ENCODE measurements at places on chromosomes 6 and 20.

GRCh38 chr6:24451581-24452388 lies 37.6 kb downstream of the GPLD1 start:
- DNase-seq: no peak

GRCh38 chr20:50928469-50928868 lies 2.8 kb downstream of the ADNP start:
- no peak for DNase-seq

- DNase-seq: no peak
These were observed 32.2 kb upstream of the HEY2 start for GRCh38 chr6:125717120-125717731.

DNA sequence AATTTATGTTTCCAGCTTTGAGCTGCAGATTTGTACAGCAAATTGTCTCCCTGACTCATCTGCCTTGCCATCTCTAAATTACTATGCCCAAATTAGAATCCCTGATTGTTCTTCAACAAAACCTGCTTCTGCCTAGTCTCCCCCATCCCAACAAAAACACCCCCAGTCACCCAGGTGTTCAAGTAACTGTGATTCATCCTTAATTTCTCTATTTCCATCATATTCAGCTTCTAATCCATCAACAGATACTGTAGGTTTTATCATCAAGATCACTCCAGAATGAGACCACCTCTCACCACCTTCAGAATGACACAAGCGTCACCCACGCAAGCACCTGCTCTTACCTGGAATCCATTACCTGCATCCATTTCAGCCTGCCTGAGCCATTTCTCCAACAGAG lies 498.5 kb downstream of the PRKN start:
- DNase-seq: no peak

DNA sequence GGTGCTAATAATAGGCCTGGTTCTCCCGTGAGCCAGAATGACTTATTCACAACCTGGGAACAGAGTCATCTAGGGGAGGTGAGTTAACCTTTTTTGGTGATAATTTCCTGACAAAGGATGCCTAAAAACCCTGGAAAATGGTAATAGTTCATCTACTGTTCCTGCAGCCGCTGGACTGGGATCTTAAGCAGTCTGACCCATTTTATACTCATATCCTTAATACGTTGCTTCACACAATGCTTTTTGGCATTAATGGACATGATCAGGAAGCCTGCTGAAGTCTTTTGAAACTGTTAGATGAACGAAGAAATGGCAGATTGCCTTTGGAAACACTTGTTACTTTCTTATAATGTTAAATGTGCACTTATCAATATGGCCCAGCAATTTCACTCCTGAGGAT lies 81.9 kb upstream of the BMP2 start:
- no peak for DNase-seq

GRCh38 chr6:101700655-101701054 lies 307.1 kb downstream of the GRIK2 start:
- DNase-seq: no peak

DNA sequence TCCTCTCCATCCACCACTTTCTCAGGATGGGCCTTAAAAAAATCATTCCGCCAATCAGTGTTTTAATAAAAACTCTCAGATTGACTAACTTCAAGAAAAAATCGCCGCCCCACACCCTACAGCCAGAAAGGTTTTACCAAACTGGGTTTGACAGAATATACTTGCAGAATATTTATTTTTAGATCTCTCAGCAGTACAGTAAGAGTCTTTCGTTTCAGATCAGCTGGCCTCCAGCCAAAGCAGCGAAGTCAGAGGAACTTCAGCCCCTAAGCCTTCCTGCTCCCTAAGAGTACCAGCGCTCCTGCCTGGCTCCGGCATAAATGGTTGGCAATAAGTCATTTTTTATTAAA lies 24.7 kb downstream of the TBC1D7 start:
- no peak for DNase-seq

GRCh38 chr6:21478883-21479539 lies 114.5 kb upstream of the SOX4 start:
- no peak for DNase-seq

DNA sequence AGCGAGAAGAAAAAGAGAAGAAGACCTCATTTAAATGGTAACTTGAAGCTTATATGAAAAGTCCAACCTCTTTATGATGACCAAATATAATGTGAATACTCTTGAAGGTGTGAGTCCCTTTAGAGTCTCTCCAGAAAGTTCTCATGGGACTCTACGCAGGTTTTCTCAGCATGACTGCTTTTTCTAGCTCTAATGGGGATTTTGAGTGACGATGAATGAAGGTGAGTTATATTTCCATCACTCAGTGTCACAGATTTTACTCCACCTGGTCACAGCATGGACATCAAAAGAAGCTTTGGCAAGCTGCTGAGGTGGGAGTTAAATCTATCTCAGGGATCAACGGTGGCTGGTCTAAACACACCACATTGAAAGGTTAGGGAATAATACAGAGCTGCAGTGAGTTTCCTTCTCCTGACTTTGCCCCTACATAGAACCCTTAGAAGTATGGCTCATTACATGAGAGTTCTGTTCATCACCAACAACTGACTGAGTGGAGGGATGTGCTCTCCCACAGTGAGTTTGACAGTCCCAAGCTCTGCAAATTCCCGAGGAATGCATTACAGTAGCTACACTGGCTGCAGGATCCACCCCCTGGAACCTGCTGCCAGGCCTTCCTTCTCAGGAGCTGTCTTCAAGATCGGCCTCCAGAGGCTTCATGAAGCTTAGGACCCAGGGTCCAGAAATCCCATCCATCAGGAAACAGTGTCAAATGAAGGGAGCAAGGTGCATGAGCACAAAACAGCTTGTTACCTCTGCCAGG lies 126.8 kb downstream of the FOXC1 start:
- DNase-seq: no peak

- DNase-seq: no peak
These were observed 246.7 kb downstream of the CD109 start for GRCh38 chr6:73942592-73943186.

DNA sequence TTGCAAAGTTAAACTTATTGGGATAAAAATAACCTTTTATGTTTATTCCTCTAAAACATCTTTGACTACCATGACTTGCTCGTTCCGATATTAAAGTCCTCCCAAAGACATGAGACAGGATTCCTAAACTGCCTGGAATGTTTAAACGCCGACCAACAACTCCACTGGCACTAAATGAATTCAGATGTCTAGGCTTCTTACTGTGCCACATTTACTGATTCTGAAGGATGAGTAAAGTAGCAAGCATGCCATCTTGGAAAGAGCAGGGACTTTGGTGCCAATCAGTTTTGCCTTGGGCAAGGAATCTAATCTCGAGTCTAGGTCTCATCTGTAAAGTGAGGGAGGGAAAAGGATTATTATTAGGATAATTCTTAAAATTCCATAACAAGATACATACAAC lies 25.3 kb downstream of the MBOAT1 start:
- no peak for DNase-seq

DNA sequence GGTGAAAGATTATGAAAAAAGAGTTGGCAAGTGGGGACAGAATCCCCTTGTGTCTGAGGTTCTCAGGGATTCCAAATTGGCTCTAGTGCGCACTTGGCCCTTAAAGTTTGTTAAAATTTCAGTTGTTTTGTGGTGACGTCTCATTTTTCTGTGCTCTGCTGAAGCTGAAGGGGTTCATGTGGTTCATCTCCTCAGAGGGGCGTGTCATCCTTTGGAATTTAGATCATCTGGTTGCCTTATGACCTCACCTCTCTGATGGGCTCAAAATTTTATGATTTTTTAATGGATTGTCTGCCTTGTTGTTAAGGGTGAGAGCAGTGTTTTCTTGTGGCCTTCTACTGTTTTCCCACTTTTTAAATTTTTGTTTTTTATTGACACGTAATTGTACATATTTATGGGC lies 20.3 kb downstream of the CYB5R4 start:
- DNase-seq: no peak

DNA sequence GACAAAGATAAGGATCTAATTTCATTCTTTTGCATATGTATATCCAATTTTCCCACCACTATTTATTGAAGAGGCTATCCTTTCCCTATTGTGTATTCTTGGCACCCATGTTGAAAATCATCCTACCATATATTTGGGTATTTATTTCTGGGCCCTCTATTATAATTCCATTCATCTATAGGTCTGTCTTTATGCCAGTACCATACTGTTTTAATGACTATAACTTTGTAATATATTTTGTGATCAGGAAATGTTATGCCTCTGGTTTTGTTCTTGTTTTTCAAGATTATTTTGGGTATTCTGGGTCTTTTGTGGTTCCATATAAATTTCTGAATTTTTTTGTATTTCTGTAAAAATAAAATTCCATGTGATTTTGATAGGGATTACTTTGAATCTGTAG lies 347.6 kb upstream of the SULF2 start:
- DNase-seq: no peak
